ENCODE measurements at places on chromosomes 1 and 21.

DNA sequence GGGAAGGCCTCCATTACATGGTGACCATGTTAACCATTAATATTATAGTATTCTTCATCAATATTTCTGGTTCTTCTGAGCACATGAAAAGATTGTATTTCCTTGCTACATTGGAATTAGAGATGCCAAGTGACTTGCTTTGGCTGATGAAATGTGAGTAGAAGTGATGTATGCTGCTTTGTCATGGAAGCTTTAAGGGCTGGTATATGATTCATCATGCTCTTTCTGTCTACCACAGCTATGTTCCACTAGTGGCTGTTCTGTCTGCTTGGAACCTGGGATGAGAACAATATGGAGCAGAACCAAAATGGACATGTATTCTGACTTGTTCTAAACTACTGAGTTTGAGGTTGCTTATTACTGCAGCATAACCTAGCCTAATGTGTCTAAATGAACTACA lies 163.3 kb downstream of the TM2D1 start:
- no peak for DNase-seq

DNA sequence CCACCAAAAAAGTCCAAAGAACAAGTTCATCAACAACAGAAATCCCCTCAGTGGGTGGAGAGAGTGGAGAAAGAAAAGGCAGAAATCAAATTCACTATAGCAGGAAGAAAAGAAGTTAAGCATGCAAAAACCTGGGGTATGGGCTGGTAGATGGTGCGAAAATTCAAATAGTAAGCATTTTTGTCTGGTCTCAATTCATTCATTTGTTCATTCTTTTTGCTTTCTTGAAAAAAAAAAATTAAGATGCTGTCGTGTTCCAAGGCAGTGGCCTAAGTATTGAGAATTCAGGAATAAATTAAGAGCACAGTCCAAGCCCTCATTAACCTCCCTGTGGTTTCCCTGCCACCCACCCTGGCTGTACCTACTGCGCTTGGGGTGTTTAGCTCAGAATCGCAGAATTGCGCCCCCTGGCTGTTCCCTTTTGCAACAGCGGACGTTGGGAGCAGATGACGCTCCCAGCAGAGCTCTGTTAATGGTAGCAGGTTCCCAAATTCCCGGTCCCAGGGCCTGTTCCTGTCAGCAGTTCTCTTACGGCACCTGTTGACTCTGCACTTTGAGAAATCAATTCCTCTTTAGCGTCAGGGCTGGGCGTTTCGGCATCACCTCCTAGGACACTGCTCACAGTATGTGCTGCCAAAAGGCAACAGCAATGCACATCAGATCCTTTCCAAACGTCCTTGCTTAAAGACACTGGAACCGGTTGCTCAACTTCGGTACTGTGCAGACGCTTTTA lies 34.0 kb upstream of the SSX2IP start:
- no peak for DNase-seq

DNA sequence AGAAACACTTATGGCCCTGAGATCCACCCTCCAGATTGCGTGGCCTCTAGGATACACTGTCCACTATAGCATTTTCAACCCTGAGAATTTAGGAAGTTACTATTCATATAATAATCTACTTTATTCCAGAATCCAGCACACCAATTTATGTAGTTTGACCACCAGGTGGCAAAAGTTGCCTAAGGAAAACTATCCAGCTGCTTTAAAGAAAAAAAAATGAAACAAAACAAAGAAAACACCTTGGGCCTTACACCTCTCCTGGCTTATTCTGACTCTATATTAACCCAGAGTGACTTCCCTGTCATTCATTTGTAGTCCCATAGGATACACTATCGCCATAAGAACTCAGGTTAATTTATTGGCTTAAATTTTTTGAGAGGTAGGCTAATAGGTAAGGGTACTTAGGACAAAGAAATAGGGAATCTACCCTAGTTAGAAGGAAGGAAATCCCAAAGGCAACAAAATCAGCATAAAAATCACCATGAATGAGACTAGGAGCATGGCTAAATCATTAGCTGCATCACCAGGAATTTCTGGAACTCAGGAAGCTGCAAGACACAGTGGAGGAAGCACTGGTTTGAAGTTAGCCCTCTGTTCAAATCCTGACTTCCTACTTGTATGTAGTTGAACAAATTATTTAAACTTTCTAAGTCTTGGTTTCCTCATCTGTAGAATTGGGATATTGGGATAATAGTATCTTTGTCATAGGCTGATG lies 107.5 kb downstream of the SPAG17 start:
- DNase-seq = no peak

- no peak for DNase-seq
Observed at GRCh38 chr1:53378932-53379661, 51.2 kb upstream of the LRP8 start.

DNA sequence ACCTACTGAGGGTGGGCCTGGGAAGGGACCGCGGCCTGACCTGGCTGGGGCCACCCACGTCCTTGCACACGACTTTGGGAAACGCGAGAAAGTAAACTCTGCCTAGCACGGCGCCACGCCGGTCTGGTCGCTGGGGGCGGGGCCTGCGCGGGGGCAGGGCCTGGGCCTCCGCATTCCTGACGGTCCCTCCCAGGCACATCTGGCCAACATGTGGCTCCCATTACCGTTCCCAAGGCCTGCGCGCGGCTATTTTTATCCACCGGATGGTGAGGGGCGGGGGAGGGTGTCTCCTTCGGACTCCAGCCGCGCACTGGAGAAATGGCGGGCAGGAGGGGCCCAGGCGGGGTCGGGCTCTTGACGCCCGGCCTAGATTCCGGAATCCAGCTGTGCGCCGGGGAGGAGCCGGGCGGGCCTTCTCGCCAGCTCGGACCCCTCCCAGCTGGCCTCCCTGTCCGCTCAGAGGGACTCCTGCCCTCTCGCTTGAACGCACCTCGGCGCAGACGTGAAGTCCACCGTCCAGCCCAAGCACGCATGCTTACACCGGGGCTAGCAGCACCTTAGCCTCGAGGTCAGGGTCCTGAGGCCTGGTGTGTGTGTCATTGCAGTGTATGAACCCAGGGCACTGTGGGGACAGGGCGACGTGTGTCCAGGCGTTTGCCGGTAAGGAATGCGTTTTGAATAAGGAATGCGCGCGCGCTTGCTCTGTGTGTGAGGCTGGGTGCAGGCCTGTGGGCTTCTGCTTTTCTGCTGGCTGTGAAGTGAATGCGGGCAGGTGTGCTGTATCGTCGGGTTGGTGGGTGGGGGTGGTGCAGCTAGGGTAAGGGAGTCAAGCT lies 2.1 kb downstream of the EVA1B start:
- DNase-seq = peak; percentile 49

DNA sequence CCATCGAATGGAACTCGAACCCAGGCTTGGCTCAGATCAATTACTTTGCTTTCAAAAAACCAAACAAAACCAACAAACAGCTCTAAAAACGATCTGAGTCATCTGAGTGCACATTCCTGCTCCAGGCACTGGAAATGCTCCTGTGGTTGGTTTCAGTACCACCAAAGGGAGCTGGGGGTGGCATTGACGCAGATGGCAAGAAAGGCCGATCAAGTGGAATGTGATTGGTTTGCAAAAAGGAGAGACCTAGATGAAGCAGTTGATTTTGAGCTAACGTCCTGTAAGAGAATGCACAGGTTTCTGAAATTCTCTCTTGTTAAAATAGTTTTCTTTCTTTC lies 39.5 kb downstream of the PIK3CD start:
- no peak for DNase-seq

DNA sequence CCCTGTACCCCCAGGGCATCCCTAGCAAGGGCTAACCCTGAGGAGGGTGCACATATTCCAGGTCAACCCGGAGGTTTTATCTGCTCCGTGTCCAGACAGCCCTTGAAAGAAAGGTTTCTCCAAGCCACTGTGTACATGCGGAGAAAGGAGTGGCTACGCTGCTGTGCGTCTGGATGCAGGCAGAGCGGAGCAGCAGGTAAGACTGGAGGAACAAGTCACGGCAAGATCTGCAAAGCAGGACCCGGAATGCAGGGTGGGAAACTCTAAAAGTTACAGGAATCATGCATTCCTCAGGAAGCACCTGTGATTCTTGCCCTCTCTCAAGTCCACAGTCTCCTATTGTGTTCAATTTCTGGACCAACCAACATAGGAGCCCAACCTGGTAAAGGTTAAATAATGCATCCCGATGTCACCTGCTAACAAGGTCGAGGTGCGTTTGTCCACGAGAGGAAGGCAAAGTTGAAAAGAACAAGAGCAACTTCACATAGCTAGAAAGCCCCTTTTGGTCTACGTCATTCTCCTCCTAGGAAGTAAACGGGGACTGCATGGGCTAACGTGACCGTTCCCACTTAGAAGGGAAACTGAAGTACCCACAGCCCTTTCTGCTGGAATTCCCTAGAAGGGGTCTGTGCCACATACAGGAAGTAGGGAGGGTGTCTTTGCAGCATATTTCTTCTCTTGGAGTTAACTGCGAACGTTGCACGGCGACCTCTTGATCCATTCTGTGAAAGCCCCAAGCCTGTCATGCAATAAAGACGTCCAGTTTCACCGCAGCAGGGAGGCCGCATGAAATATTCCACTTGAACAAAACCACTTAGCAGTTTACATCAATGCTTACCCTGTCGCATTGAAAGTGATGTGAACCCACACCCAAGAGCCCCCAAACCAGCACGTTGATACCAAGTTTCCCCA lies 5.8 kb downstream of the TIAM1 start:
- DNase-seq = no peak

GRCh38 chr1:62276791-62277190 lies 42.4 kb downstream of the KANK4 start:
- no peak for DNase-seq

- peak; percentile 29 for DNase-seq
Observed at GRCh38 chr1:165403835-165404482, 41.0 kb downstream of the RXRG start.

DNA sequence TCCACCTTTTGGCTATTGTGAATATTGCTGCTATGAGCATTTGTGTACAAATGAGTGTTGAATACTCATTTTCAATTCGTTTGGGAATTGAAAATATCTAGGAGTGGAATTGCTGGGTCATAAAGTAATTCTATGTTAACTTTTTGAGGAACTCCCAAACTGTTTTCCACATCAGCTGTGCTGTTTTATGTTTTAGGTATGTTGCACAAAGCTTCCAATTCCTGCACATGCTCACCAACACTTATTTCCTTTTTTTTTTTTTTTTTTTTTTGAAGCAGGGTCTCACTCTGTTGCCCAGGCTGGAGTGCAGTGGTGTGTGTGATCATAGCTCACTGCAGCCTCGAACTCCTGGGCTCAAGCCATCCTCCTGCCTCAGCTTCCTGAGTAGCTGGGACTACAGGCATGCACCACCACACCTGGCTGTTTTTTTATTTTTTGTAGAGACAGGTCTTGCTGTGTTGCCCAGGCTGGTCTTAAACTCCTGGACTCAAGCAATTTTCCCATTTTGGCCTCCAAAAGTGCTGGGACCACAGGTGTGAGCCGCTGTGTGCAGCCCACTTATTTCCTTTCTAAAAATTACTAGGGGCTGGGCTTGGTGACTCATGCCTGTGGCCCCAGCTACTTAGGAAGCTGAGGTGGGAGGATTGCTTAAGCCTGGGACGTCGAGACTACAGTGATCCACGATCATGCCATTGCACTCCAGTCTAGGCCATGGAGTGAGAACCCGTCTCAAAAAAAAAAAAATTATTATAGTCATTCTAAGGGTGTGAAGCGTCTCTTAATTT lies 33.4 kb downstream of the TMCC2 start:
- DNase-seq = no peak

DNA sequence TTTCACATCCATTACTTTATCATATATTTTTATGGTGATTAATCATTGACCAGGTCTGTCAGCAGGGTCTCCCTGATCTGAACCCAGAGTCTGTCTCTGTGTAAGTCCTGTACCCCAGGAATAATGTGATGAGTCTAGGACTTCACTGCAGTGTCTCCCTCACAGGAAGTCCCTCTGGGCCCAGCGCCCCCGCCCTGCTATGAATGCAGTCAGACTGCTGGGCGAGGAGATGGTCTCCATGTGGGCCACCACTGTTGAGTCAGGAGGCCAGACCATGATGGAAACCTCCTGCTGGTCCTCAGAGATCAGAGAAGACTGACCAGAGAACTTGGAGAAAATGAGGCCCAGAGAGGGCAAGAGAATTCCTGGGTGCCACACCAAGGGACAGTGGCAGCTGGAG lies 9.5 kb downstream of the TMEM222 start:
- no peak for DNase-seq

GRCh38 chr1:44327679-44328491 lies 27.2 kb downstream of the ERI3 start:
- DNase-seq = no peak

DNA sequence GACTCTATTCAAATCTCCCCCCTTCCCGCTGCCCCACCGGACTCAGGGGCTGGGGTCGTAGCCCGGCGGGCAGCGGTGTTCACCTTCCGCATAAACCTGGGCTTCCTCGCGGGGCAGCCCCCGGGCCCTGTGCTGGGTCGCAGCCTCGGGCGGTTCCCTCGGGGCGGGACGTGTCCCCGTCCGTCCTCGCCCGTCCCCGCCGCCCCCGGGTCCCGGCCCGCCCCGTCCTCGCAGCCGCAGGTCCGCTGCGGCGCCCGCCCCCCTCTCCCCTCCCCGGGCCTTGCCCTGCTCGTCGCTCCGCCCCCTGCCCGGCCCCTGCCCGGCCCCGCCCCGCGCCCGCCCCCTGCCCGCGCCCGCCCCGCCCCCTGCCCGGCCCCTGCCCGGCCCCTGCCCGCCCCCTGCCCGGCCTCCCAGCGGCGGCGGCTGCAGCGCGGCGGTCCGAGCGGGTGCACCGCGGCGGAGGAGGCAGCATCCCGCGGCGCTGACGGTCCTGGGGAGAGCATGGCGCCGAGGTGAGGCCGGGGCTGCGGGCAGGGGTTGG lies at the start of gene COL18A1:
TSS of gene COL18A1 (plus strand) at position 436 of the 541 bp plus-strand sequence. CDS start at position 502, 66 bp downstream.
- DNase-seq = peak; percentile 43

GRCh38 chr1:162733336-162733590 lies 57.2 kb upstream of the HSD17B7 start:
- no peak for DNase-seq

DNA sequence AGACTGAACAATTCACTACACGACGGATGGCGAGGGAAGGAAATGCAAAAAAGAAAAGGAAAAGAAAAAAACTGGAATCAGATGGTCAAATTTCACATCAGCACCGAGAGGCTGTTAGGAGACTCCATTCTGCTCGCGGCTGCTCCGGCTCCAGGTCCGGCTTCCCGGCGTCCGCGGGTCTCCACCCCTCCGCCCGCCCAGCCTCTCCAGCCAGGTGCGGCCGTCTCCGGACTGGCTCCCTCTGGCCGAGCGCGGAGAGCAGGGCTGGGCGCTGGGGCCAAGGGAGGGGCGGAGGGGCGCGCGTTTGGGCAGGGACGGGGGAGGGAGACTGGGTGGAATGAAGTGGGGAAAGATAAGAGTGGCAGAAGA lies 332 bp downstream of the KCNJ6 start:
- DNase-seq = no peak

- DNase-seq = no peak
Observed at GRCh38 chr1:43924516-43924915, 9.1 kb upstream of the ARTN start.

- DNase-seq = no peak
Observed at GRCh38 chr21:34983680-34984086, 65.4 kb downstream of the RUNX1 start.

DNA sequence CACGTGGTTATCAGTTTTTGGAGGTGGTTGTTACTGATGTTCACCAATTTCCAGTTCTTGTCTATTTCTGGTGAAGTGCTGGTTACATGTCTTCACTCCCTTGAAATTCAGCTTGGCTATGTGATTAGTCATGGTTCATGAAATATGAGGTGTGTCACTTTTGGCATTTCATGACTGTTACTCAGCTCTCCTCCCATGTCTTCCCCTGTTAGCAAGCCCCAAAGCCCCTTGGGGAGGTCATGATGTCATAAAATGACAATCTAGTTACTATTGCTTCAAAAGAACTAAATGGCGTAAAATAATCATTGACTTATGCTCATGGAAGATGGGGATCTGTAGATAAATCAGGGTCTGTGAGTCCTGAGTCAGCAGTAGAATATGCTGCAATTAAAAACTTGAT lies 425.1 kb downstream of the SETD4 start:
- no peak for DNase-seq

GRCh38 chr1:29439615-29440014 lies 203.3 kb downstream of the PTPRU start:
- DNase-seq = no peak

Data from neural crest cell (in vitro differentiated cells).